ENCODE measurements at places on chromosomes 6 and 20. TPM values are rescaled to one million over a fixed set of nuclear protein-coding genes. Genes with fewer than 3 reads are reported as not detected.

DNA sequence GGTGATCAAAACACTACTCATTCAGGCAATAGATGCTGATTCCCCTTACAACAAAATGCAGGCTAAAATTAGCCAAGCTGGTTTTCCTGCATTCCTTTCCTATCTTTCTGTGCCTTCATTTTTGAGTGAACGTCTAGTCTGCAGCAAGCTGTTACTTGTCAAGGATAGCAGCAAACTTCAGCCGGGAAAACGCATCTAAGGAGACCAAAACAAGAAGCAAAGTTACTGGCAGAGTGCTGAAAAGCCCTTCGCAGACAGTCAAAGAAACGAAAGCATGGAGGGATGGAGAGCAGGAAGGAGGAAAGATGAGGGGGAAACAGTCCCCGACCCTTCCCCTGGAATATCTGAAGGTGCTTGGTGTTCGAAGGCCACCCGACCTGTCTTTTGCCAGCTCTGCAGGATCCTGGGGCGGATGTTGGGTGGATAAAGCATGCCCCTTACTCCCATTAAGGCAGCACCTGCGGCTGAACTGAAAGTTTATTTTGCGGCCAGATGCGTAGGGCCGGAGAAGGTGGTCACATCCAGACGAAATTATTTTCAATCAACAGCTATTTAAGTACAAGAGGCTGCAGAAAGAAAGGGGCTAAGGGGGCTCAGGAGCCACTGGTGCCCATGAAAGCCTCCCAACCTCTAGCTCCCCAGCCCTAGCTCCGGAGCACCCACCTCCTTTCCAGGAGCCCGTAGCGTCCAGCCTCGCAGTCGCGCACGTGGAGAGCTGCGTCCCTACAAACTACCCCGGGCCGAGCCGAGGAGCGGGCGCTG is 538 bp downstream of the FERMT1 start:
- DNase-seq, result peak; percentile 35

- no peak for DNase-seq
Measured at GRCh38 chr6:116631379-116631990, 15.2 kb downstream of the RSPH4A start.

The FNDC1 gene
- total RNA-seq, result 0.87 TPM

The OSER1 gene
- 79.0 TPM for total RNA-seq

- no peak for DNase-seq
Measured at GRCh38 chr6:152669895-152670294, 27.8 kb upstream of the MYCT1 start.

- no peak for DNase-seq
Measured at GRCh38 chr6:154371281-154371680, 14.7 kb upstream of the IPCEF1 start.

DNA sequence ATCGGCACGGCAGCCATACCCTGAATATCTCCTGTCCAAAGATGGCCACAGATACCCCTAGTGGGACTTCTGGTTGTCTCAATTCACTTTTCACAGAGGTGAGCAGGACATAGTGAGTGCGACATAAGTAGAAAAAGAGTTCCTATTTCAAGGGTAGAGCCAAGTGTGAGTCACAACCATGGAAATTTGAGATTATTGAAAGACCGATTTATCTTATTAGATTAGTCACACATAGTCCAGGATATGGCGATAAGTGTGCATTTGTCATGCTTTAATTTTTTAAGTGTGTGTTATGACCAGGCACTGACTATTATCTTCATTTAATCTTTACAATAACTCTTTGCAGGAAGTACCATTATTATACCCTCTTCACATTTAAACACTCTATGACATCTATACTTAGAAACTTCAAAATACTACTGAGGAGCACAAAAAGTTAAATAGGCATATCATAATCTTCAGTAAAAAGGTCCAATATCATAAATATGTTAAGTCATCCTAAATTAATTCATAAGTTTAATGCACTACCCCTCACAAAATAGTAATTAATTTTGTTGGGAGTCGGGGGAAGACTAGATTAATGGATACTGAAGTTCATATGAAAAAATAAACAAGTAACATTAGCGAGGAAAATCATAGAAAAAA is 13.4 kb upstream of the TNFAIP3 start:
- no peak for DNase-seq

- peak; percentile 40 for DNase-seq
Measured at GRCh38 chr6:111871725-111872400, 1.4 kb downstream of the FYN start.

DNA sequence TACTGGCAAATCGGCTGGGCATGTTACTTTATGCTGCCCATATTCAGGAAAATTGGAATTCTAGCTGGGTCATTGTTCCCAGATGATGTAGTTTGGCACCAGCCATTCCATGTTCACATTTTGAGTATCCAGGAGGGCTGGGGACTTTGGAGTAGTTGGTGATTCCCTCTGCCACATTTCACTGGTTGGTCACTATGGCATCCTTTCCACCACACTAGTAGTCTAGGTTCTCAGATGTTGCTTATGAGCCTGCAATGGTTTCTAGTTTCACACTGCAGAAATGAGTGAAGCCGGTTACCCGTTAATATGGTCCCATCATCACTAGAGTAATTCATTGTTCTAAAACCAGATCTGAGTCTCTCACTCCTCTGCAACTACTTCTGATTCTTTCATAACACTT is 4.6 kb downstream of the PTPN1 start:
- DNase-seq, result no peak

The ZNF391 gene
- 12.5 TPM for total RNA-seq

DNA sequence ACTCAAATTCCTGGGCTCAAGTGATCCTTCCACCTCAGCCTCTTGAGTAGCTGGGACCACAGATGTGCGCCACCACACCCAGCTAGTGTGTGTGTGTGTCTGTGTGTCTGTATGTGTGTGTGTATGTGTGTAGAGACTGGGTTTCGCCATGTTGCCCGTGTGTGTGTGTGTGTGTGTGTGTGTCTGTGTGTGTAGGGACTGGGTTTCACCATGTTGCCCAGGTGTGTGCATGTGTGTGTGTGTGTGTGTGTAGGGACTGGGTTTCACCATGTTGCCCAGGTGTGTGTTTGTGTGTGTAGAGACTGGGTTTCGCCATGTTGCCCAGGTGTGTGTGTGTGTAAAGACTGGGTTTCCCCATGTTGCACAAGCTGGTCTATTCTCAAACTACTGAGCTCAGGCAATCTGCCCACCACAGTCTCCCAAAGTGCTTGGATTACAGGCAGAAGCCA is 28.3 kb downstream of the CDK5RAP1 start:
- no peak for DNase-seq

DNA sequence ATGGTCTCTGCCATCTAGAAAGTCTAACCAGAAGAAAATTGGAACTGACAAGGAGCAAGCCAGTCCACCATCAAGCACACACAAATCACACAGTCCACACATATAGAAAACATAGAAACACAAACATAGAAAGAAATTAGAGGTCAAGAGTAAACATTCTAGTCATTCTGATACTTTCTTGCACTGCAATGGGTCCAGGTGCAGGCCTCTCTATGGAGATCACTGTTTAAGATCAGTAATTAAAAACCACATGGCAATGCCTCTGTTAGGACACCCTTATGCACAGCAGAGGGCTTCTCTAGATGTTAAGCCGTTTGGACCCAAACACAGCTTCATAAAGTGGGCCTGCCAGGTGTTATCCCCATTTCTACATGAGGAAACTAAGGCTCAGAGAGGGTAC is 42.8 kb upstream of the SLC22A23 start:
- DNase-seq, result no peak

The C6orf15 gene
- total RNA-seq, result not detected

DNA sequence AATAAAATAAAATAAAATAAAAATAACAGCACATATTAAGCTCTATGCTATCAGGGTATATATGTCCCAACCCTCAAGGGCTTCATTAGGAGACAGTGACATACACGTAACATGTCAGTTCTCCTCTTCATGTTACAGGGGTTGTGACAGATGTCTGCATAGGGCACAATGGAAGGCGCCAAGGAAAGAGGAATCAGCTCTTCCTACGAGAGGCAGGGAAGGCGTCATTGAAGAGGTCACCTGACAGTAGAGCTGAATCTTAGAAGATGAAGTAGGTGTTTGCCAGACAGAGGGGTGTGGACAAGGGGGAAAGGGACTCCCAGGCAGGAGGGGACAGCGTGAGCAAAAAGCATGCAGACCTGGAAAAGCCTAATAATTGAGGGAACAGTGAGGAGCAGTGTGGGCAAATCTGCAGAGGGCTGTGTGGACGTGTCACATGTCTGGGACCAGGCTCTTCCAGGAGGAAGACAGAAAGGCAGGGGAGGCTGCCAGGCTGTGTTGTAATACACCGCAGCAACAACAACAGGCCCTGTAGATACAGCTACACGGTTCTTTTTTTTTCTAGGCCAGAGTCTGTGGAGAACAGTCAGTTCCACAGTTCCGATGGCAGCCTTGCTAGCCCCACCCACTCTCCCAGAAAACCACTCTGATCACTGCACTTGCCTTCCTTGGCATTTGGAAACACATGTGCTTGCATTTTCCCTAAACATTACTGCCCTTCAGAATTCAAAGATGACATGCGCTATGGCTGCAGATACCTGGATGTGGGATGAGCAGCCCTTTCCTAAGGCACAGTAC is 2.5 kb upstream of the FKBP5 start:
- peak; percentile 90 for DNase-seq

The SLC16A10 gene
- 12.0 TPM for total RNA-seq

The FAM209A gene
- 31.3 TPM for total RNA-seq

- peak; percentile 70 for DNase-seq
Measured at GRCh38 chr20:47713878-47714450, 71.3 kb downstream of the SULF2 start.

DNA sequence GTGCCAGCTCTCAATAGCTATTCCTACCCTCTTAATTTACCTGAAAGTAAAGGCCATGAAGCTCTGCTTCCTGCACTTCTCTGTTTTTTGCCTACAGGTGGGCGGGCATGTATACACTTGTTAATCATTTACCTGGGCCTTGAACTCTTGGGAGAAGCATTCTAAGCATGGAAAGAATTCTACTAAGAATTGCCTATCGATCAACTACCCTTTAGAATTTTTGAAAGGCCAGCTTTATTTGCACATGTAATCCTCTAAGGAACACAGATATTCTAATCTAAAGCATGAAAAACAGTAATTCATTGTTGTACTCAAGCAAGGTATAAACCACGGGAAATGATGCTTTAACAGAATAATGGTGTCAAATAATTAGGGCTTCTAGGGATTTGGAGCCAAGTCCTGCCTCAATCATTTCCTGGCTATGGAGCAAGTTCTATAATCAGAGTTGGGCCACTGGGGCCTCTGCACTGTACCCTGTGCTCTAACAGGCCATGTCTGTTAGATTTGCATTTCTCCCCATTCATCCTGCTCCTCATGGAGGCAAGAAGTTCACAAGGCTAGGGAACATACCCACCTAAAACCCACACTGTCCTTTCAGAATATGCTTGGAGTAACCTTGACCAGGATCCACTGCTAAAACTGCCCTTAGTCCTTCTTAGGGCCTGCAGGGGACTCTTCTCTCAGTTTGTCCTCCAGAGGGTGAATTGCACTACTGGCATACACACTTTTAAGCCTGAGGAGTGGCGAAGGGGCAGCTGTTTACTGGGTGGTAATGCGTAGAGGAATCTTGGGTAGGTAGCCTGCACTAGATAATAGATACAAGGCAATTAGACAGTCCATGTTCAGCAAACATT is 276.4 kb upstream of the JAG1 start:
- no peak for DNase-seq

GRCh38 chr6:111553580-111553979 is 52.1 kb downstream of the TRAF3IP2 start:
- DNase-seq, result no peak

- no peak for DNase-seq
Measured at GRCh38 chr6:145023116-145023726, 712.1 kb downstream of the EPM2A start.

The CD93 gene
- total RNA-seq, result 14.2 TPM

- DNase-seq, result no peak
Measured at GRCh38 chr6:163698086-163698485, 283.6 kb downstream of the QKI start.

GRCh38 chr20:15836634-15837033 is 736.6 kb downstream of the KIF16B start:
- no peak for DNase-seq

- peak; percentile 55 for DNase-seq
Measured at GRCh38 chr6:33620158-33620855, 815 bp upstream of the ITPR3 start.

GRCh38 chr20:5122873-5123260 is 3.1 kb upstream of the PCNA start:
- DNase-seq, result no peak

The CNR1 gene
- total RNA-seq, result 4.9 TPM

DNA sequence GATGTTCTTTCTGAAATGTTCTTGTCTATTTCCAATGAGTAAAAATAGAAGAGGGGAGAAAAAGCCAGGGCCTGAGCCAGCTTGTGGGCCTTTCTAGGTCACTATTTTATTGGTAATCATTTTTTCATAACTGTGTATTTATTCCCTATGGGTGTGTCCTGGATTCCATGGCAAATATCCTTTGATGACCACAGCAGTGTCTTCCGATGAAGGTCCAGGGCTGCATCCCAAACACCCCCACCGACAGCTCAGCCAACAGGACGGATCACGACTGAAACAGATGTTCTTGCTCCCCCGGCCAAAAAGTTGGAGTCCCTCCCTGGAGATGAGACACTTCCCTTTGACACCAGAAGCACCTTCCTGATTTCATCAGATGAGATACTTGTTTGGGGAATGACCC is 105.4 kb upstream of the PLEKHG1 start:
- no peak for DNase-seq

The SCGN gene
- 0.37 TPM for total RNA-seq

DNA sequence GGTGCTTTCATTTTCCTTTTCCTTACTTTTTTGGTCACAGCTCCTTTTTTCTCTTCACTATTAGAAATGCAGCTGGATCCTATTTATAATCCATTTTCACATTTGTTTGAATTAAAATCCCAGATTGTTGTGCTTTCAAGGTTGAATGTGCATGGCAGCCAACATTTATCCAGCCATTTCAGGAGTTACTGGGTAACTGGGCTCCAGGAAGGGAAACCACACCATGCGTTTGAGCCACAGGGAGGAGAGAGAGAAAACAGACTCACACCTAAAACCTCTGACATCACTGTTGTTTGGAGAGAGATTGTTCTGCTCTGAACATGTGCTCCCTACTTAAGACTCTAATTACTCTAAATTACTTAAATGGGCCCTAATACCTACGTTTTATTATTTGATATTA is 173.4 kb downstream of the BMP2 start:
- no peak for DNase-seq

The RAB44 gene
- 0.24 TPM for total RNA-seq

- no peak for DNase-seq
Measured at GRCh38 chr6:41097467-41098090, 24.8 kb downstream of the NFYA start.

GRCh38 chr20:8293750-8294149 is 161.7 kb downstream of the PLCB1 start:
- no peak for DNase-seq
